Hindlimb muscle (tissue), 1 donor: ENCODE measurements at places on chromosomes 3 and 15. TPM values are rescaled to one million over a fixed set of nuclear protein-coding genes. Genes with fewer than 3 reads are reported as not detected.

The LNP1 gene
- polyA plus RNA-seq: 6.1 TPM

The BOC gene
- 55.3 TPM for polyA plus RNA-seq

The PDZRN3 gene
- 91.6 TPM for polyA plus RNA-seq

The DZIP1L gene
- polyA plus RNA-seq: 7.1 TPM

The CCDC54 gene
- 3.8 TPM for polyA plus RNA-seq

The NRROS gene
- 5.7 TPM for polyA plus RNA-seq

The LTK gene
- 22.8 TPM for polyA plus RNA-seq

The SCAANT1 gene
- polyA plus RNA-seq: 1.1 TPM

DNA sequence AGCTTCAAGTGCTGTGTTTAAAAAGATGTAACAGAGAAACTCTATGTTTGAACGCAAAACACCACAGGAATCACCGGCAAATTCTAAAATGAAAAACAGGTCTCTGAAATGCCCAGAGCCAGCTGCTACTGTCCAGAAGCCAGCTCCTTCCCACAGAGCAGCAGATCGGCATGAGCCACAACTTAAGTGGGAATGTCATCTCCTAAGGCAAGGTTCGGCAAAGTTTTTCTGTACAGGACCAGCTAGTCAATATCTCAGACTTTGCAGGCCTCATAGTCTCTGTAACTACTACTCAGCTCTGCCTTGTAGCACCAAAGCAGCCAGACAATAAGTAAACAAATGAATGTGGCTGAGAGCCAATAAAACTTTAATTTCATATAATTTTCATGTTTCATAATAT lies 4.9 kb downstream of the PLOD2 start:
- no peak for DNase-seq

DNA sequence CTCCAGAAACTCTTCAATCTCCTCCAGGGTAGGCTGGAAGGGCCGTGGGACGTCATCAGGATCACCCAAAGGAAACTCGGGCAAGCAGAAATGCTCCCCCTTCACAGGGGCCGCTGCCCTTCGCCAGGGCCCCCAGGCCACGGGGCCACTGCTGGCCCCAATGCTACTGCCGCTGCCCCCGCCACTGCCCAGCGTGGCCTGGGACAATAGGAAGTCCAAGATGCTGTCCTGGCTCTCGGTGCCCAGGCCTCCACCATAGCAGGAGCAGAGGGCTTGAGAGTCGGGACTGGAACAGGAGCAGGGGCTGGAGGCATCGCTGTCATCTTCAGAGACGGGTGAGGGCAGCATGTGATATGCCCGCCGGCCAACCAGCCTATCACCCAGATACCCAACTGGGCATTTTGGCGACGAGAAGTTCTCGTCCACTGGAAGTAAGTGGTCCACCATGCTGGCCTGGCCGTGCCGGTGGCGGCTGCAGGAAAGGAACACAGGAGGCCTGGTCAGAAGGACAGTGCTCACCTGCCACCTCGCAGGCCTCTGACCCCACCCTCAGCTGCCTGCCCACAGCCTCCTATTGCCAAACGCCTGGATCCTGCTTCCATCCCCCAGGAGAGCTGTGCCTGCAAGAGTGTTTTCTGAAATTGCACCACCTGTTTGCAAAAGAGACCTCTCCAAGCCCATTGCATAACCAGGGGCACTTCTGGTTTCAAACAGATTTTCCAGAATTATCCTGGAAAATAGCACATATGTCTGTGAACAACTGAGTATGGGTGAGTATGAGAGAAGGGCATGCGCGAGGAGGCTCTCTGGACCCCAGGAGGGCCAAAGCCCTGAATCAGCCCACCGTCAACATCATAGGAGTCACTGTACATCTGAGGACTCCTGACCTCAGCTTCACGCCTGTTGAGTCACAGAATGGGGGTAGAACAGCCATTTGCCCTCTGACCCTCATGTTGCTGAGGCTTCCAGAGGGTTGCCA lies 4.4 kb downstream of the KLF15 start:
- DNase-seq: no peak

DNA sequence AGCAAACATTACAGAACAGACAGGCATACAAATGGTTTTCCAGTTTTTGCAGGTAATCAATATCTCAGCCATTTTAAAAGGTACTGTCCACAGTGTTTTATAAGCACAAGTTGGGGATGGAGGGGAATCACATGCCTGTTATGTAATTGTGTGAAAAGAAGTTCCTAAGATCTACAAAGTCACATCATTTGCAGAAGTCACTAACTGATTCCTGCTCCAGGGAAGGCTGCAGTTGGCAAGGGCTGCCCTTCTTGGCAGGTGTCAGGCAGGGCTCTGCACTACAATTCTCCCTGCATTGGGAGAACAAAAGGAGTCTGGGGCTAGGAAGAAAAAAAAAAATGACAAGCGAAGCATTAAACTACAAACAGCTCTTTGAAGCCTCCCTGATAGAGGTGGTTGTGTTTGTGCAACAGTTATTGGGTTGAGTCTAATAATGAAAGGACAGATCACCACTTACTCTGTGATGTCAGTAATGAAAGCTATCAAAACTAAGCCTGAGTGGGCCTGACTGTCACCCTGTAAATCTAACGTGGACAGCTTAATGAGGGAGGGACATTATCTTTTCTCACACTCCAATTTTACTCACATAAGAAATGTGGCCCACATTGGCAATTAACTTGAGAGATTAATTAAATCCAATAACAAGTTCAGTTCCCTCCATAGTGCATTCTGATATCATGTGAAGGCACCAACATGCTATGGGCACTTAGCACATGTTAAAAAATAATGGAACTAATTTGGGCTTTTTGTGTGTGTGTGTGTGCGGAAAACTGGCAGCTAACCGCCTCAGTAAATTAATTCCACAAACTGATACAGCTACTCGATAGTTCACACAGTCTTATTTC lies 242.9 kb downstream of the FHIT start:
- DNase-seq: no peak

DNA sequence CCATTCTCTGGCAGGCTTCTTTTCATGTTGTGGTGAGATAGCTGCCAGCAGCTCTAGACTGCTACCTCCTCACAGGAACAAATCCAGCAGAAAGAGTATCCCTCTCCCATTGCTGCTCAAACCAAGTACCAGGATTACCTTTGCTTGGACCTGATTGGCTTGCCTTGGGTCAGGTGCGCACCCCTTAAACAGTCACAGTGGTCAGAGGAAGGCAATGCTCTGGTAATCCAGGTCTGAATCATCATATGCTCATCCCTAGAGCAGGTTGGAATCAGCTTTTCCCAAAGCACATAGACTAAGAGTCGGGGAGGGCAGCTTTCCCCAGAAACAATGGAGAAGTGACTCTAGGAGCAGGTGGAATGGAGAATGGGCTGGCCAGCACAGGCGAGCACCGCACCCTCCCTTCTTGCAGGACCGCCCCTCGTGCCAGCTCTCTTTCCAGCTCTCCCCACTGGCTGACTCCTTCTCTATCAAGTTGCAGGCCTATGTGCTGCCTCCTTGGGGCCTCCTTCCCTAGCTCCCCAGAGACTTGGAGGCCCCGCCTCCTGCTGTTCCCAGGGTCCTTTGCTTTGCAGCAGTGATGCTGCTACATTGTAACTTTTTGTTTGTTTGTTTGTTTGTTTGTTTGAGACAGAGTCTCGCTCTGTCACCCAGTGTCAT lies 29.9 kb upstream of the ADPGK start:
- DNase-seq: no peak

GRCh38 chr3:107958146-107958545 lies 132.7 kb downstream of the CD47 start:
- no peak for DNase-seq

DNA sequence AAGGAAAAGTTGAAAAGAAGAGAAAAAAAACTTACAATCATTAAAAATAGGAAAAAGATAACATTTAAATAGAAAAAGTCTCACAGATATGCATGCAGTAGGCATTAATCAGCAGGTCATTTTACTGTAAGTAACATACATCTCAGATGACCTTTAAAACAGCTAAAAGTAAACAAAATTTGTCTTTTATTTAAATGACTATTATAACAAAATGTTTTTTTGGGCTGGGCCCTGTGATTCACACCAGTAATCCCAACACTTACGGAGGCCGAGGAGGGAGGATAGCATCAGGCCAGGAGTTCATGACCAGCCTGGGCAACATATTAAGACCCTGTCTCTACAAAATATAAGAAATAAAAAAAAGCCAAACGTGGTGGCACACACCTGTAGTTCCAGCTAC lies 14.7 kb downstream of the IQGAP1 start:
- no peak for DNase-seq

DNA sequence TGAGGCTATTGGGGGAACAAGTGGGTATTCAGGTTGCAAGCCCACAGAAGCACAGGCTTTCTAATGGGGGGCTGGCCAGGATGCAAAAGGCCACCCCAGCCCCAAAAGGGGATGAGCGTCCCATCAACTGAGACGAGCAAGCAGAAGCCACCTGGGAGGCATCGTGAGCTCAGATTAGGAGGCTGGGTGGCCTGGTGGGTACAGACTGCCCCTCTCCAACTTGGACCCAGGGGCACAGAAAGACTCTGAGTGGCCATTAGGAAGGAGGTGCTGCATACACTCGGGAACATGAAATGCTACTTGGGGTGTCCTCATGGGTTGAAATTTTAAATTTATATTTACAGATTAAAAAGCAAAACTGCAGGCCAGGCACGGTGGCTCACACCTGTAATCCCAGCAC lies 29.1 kb downstream of the SLC41A3 start:
- no peak for DNase-seq

- DNase-seq: no peak
Observed at GRCh38 chr3:71510510-71510909, 73.0 kb downstream of the FOXP1 start.

- no peak for DNase-seq
Observed at GRCh38 chr3:101946906-101947305, 97.6 kb downstream of the NFKBIZ start.

DNA sequence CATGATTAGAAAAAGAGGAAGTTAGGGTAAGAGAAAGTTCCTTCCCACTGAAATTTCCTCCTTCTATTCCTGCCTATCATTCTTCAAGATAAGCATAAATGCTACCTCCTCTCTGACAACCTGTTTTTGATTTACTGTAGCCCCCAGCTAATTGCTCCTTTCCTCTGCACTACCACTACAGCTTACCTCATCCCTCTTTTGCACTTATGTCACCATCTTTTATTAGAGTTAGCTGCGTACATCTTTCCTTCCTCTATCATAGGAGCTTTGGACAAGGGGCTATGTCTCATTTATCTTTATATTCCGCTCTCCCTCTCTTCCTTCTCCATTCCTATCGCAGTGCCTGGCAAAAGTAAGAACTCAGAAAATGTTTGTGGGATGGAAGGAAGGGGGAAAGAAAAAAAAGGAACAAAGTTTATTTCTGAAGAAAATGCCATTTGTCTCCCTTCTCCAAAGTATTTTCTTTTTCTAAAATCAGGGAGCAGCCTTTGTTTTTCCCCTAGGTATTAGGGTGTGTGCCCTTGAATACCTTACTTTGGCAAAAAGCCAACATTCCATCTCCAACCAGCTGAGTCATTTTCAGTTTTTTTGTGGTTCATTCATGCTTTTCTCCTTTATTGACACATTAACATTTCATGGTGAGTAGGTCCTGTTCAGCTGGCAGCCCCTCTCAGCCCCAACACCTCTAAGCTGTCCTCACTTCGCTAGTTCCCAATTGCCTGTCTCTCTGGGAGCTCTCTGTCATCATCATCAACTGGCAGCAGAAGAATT lies 87.6 kb upstream of the SOX2 start:
- no peak for DNase-seq

DNA sequence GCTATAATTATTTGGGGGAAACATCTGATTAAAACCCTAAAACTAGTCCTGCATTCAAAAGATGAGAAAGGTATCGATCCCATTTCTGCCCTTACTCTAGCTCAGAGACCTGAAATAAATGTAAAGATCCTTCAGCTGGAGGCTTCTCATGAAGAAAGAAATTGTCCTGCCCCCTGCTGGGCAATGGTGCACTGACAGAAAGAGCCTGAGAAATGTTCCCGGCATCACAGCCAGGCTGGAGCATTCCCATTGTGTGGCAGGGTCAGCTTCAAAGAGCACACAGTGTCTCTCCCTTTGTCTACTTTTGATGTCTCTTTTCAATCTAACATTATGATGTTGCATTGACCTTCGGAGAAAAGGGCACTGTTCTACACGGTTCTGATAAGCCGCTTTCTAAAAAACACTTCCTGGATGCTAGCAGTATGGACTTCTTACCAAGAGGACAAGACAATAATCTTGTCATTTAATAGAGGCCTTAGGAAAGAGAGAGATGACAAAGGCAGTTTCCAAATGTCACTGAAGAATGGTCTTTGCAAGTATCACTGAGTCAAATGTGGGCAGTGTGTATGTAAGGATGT lies 287.5 kb downstream of the MAGI1 start:
- DNase-seq: no peak

DNA sequence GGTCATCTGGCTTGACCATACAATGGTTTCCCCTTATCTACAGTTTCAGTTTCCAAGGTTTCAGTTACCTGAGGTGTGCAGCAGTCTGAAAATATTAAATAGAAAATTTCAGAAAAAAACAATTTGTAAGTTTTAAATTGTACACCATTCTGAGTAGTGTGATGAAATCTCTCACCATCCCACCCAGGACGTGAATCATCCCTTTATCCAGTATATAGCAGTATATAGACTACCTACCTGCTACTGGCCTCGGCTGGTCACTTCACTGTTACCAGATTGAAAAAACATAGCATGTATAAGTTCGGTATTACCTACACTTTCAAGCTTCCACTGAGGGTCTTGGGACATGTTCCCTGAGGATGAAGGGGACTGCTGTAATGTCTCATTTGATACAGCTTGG lies 12.0 kb downstream of the ARIH1 start:
- DNase-seq: no peak

DNA sequence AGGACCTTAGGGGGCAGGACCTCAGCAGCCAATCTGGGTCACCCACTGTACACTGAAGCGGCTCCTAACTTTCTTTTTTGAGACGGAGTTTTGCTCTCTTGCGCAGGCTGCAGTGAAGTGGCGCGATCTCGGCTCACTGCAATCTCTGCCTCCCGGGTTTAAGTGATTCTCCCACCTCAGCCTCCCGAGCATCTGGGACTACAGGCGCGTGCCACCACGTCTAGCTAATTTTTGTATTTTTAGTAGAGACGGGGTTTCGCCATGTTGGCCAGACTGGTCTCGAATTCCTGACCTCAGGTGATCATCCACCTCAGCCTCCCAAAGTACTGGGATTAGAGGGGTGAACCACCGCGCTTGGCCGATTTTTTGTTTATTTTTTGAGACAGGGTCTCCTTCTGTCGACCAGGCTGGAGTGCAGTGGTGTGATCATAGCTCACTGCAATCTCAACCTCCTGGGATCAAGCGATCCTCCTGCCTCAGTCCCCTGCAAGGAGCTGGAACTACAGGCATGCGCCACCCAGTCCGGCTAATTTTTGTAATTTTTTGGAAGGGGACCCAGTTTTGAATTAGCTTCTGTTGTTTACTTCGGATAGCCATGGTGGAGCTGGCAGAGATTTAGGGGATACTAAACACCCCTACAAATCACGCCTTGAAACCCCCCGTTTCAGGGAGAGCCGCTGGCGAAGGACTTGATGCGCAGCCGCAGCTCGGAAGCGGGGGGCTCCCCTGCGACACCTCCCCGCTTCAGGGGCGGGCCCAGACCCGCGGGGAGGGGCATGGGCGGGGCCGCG lies 1.5 kb upstream of the CLK3 start:
- no peak for DNase-seq

DNA sequence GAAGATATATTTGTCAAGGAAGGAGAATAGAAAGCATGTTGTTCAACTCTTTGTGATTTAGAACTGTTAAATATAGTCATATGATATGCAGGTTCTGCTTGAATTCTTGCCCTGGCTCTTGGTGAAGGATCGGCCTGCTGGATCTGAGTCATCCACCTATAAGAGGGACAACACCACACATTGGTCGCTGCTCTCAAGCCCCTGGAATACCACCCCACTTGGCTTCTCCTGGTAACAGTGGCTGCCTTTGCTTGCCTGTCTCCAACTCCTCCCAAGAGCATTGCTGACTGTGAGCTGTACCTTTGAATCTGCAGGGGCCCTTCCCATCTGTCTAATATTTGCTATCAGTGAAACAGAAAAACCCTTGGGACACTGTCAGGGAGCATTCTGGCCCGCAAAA lies 78.9 kb upstream of the DGKG start:
- DNase-seq: no peak
